Stimulated activated CD4-positive, alpha-beta T cell treated with anti-CD3 and anti-CD28 coated beads, Interleukin-4, amount 100 ng/mL, for 1 hour (primary cell): ENCODE measurements at places on chromosomes 1 and 21.

GRCh38 chr1:156970017-156970416 is 49.6 kb downstream of the LRRC71 start:
- no peak for DNase-seq

- no peak for DNase-seq
Observed at GRCh38 chr1:78830321-78830720, 176.2 kb downstream of the ADGRL4 start.

GRCh38 chr1:3033790-3034090 is 12.5 kb downstream of the ACTRT2 start:
- no peak for DNase-seq

DNA sequence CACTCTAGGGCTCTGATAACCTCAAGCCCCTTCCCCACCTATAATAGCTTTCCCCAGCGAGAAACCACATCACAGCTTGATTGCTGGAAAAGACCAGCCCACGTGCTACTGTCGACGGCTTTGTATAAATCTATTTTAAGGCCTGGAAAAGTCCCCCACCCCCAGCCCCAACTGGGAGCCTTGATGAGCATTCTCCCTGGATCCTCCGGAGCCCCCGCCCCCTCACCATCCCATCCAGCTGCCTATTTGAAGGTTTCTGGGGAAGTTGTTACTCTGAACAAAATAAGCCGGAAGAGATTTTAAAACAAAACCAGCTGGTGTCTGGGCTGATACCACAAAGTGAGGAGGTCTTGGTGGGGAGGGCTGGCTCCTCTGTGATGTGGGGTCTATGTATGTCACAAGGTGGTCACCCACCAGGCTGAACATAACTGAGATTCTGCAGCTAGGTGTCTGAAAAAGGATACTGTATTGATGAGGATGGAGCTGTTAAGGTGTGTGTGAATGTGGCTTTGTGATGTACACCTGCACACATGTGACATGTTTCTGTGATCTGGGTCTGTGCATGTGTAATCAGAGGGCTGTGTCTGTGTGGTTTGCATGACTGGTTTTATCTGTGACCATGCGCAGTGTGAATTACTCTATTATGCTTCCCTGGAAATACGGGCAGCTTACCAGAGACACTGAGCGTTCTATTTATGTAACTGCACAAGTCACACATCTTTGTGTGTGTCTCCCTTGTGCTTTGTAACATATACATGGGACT is 25.0 kb downstream of the RIMS3 start:
- DNase-seq: no peak

- no peak for DNase-seq
Observed at GRCh38 chr1:81729818-81730217, 70.9 kb upstream of the ADGRL2 start.

GRCh38 chr21:25107708-25108107 is 499.6 kb downstream of the MRPL39 start:
- DNase-seq: no peak

DNA sequence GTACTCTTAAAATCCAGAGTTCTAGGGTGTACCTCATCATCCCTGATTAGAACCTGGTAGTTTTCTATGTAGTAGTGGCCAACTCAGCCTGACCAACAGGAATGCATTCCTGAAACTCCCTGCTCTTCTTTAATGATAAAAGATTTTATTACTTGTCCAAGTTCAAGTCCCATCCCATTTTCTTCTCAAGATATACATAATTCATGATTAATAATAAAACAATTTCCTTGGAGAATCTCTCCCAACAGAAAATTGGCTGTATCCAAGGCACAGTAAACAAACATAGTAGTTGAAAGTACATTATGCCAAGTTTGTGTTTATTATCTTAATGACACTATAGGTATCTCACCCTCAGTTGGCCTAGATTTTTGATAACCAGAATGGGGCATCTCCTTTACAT is 714.1 kb upstream of the ADAMTS5 start:
- no peak for DNase-seq

GRCh38 chr1:212271823-212272485 is 13.3 kb upstream of the PPP2R5A start:
- no peak for DNase-seq
